DND-41 (cell line): ENCODE measurements at places on chromosomes 4 and X.

DNA sequence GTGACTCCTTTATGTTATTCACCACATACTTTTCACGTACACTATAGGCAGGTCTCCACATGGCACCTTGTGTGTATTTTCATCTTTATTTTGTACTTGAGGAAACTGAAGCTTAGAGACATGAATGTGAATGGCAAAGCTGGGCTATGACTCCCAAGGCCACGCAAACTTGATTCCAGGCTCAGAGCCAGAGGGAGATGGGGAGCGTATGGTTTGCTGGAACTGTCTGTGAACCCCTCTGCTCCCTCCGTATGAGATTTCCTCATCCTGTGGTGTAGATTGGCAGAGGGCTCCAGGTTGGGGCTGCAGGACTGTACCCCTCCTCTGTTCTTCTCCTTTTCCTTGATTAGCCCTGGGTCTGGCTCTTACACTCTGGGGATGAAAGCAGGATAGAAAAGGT lies 16.1 kb upstream of the STARD8 start:
- no peak for DNase-seq

- no peak for DNase-seq
These were observed 315.8 kb downstream of the RPA4 start for GRCh38 chrX:97199501-97199900.

- DNase-seq, result no peak
These were observed 41.7 kb downstream of the ITM2A start for GRCh38 chrX:79325263-79325958.

DNA sequence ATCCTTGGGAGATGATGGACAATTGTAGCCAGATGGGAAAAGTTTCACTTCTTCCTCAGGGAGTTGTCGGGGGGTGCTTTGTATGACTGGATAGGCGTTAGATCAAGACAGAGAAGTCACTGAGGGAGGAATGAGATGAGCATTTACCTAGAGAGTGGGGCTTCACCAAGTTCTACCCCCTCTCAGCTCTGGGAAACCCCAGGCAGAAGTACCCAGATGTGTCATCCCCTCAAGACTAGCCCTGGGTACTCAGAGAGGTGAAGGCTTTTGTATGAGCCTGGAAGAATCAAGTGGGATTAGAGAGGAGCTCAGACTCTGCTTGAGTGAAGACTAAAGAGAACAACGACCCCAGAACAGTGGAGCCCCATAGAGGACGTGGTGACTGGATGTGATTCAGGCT lies 1.9 kb downstream of the MAGEB1 start:
- no peak for DNase-seq

DNA sequence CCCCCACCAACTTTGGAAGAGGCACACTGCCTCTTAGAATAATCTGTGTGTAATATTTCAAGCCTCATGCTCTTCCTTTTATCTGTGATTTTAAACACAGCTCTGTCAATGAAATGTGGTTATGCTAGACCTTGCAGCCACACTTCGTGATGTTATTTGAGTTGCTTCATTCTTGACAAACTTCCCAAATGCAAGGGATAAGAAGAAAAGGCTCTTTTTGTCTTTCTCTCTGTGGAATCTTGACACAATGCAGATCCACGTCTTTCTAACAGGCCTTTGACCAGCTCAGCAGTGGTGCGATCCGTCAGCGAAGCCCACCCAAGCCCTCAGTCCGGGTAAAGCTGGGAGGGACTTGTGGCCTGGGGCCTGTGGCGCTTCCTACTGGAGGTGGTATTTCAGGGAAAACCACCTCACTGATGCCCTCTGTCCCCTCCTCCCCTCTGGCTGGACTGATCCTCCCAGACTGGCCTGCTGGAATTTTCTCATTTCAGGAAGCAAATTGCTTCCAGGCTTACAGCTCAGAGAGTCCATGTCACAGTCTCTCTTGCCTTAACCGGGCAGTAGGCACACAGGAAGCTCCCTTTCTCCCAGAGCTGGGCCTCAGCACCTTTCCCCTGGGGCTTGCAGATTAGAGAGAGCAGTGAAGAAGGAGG lies 19.5 kb upstream of the CCKAR start:
- no peak for DNase-seq

DNA sequence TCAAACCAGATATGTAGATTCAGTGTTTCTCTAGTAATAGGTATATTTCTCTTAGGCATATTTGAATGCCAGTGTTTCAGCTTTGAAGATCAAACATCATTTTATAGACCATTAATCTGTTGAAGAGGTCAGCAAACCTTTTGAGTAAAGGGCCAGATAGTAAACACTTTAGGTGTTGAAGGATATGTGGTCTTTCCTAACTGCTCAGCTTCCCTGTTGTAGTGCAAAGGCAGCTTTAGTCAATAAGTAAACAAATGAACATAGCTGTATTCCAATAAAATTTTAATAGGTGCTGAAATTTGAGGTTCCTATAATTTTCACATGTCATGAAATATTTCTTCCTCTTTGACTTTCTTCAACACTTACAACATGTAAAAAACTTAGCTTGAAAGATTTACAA lies 201.6 kb downstream of the ADGRL3 start:
- DNase-seq, result no peak

GRCh38 chr4:89006307-89006706 lies 50.7 kb downstream of the FAM13A start:
- DNase-seq, result no peak

DNA sequence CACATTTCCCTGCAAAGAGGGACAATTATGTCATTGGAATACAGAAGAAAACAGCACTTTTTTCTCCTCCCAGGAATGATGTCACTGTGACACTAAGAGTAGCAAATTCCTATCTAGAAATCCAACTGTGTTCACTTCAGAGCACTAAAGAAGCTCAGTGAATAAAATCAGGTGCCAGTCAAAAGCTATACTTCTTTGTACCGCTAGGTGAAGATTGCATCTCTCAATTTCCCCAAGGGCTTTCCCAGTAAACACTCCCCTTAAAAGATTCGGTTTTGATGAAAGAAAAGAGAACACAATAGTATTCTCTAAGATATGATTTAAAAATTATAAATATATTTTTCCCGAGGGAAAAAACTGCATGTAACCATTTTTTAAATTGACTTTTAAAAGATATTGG lies 104.7 kb upstream of the MID1 start:
- DNase-seq, result no peak

GRCh38 chrX:99603091-99603814 lies 806.8 kb downstream of the PCDH19 start:
- DNase-seq, result peak; percentile 42

DNA sequence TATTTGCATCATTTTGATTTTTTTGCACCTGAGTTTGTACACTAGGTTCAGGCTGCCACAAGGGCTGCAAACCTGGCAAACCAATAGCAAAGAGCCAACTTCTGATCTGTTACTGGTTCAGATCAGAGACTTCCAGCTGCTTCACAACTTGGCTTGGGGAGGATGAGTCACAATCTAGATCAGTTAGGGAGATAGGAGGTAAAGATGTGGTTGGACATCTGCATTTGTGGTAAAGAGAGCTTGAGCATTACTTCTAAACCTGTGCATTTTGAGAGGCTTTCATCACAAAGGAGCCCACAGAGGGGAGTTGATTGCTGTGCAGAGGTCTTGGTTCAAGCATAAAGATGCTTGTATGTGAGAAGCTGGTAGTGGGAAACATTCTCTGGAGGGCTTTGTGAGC lies 34.5 kb downstream of the LINC00632 start:
- peak; percentile 48 for DNase-seq

GRCh38 chr4:27187786-27188185 lies 327.1 kb downstream of the STIM2 start:
- no peak for DNase-seq

DNA sequence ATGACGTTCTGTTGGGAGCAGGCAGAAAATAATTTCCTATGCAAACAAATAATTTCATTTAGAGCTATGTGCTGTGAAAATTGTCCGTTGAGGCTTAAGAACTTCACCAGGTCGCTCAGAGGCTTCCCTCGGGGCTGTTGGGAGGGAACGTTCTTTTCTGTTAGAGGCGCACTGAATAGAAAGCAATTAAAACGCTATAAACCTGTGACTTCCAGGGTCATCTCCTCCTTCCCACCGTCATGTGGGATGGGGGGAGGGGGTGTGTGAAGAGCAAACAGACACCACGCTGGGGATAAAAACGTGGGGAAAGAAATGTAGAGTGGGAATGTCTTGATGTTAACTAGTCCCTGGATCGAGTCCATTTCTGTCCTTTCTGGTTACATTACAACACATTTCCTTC lies 35.2 kb upstream of the ZNF518B start:
- no peak for DNase-seq

- DNase-seq, result no peak
These were observed 295.4 kb downstream of the RAPGEF2 start for GRCh38 chr4:159398236-159398638.

GRCh38 chr4:53716011-53716410 lies 124.7 kb upstream of the LNX1 start:
- DNase-seq, result no peak

DNA sequence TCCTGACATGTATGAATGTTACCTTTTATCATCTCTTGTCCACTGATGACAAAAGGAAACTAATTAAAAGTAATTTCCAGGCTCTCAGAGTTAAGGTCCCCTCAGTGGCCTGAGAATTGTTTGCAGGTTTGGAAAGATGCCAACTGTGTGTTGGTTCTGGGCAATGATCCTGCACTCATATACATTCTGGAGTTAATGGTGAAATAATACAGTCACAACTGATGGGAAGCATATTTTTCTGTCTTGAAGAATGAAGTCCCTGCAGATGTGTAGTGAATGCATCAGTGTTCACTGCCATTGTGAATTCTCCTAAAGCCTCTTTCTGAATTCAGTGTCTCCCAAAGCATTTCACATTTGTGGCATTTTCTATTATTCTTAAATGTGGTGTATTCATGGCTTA lies 238.1 kb upstream of the PPP1R2C start:
- DNase-seq, result no peak
